ENCODE measurements at places on chromosomes 12 and 14. TPM values are rescaled to one million over a fixed set of nuclear protein-coding genes. Genes with fewer than 3 reads are reported as not detected.

PRH2 gene
- not detected for total RNA-seq

KRT79 gene
- total RNA-seq, result 0.26 TPM

LYZ gene
- total RNA-seq, result 0.07 TPM

TMEM263 gene
- total RNA-seq, result 53.0 TPM
